ENCODE measurements at places on chromosomes 6 and 20. TPM values are rescaled to one million over a fixed set of nuclear protein-coding genes. Genes with fewer than 3 reads are reported as not detected.

The DEFB115 gene
- total RNA-seq = not detected

The BRD2 gene
- 244 TPM for total RNA-seq

DNA sequence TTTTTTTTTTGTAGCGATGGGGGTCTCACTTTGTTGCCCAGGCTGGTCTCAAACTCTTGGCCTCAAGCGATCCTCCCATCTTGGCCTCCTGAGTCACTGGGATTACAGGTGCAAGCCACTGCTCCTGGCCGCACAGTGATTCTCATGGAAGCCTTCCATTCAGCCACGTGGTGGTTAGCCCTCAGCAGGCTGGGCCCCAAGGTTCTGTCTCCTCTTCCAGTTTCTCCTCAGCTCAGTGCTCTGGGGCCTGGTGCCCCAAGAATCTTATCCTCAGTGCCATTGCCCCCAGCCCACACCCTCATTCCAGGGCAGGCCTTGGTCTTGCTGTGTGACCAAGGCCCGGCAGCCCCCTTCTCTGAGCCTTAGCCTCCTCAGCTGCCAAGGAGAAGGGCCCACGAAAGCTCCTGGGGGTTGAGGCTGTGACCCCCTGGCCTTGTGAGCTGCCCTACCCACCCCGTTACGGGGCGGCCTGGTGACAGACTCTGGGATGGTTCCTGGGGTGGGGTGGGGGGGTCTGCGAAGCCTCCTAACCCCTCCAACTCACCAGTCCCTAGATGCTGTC lies 16.4 kb downstream of the SRC start:
- DNase-seq = no peak

DNA sequence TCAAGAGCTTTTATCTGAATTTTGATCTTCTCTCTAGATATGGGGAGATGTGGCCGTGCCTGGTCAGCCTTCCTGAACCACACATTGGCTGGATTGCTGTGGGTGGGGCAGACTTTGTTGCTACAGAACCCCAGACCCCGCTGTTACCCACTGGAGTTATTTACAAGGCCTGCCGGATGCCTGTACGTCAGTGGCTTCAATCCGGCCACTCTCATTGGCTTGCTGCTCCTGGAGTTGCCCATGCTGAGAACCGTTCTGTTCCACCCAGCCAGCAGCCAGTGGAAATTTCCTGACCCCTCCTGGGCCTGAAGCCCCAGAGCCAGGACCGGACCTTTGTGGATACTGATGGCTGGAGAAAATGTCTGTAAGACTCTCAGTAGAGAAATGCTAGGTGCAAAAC lies 101.9 kb downstream of the TFAP2C start:
- DNase-seq = no peak

- DNase-seq = no peak
Measured at GRCh38 chr6:22008248-22008836, 288.5 kb downstream of the PRL start.

- no peak for DNase-seq
Measured at GRCh38 chr6:136148051-136148450, 102.1 kb downstream of the MTFR2 start.

DNA sequence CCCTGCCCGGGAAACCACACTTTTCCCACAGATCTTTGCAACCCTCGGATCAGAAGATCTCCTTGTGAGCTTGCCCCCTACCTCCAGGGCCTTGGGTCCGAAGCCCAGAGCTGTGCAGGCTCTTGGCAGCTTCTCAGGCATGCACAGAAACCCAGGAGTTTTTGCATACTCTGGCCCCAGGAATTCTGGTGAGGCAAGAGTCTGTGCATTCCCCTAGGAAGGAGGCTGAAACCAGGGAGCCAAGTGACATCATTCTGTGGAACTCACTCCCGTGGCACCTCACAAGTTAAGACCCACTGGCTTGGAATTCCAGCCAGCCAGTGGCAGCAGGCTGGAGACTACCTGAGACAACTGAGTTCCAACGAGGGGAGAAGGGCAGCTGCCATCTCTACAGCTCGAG lies 100.1 kb downstream of the TNFRSF21 start:
- DNase-seq = no peak

DNA sequence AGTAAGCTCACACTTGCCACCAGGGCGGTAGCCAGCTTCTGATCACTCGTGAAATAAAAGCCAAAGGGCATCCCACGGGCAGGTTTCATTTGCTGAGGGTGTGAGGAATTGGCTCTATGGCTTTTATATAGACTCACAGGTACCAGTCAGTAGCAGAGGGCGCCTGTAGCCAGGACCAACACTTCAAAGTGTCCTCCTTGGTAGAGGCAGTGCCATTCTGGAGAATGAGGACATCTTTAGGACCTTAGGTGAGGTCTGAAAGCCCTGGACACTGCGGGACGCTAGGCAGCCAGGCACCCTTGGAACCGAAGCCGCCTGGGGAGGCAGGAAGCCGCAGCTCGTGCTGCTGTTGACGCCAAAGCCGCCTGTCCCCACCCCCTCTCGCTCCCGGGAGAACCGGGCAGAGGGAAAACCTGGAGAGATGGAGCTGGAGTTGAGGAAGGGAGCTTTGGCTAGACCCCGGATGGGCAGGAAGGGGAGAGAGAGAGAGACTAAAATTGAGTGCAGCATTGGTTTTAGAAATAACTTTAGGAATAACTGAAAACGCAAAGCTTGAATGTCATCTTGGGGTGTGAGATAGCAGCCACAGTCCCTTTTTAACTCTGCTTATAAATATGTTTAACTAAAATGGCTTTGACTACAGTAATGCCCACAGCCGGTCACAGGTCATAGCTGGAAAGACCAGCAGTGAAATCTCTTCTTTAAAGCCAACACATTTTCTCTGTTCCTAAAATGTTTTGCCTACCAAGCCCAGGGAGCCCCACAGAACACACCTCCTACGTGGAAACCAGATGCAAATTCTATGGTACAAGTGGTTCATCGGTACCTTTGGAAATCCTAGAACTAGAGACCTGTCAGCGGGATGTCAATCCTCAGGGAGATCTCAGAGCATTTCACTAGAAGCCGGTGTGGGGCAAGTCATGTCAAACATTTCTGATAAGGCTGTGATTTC lies 128.5 kb upstream of the CDYL start:
- DNase-seq = peak; percentile 88

DNA sequence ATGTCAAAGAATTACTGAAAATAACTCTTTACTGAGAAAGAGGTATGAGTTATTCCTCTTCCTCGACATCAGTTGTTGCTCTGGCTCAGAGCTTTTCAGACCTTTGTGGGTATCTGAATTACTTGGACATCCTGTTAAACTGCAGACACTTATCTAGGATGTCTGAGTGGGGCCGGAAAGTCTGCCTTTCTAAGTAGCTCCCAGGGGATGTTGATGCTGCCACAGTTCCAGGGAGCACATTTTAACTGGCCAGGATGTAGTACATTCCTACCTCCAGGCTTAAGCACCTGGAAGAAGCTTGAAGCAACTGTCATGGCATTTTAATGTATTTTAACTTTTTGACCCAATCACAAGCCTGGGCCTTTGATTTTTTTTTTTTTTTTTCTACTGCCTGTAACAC lies 265.8 kb upstream of the PLCB4 start:
- no peak for DNase-seq

GRCh38 chr6:166052837-166053236 lies 114.8 kb downstream of the TBXT start:
- no peak for DNase-seq

GRCh38 chr6:34457742-34458735 lies 7.8 kb upstream of the PACSIN1 start:
- peak; percentile 77 for DNase-seq
